ENCODE measurements at places on chromosomes 13 and 19. TPM values are rescaled to one million over a fixed set of nuclear protein-coding genes. Genes with fewer than 3 reads are reported as not detected.
A peak's percentile ranks its signal among the peaks of the same experiment; 100 is the strongest.

CGB5 gene
- polyA plus RNA-seq: 1.3 TPM

TUBB4A gene
- not detected for polyA plus RNA-seq

ZNF552 gene
- polyA plus RNA-seq: 3.2 TPM

MIER2 gene
- polyA plus RNA-seq: 28.6 TPM

RPS5 gene
- 561 TPM for polyA plus RNA-seq

- DNase-seq: no peak
Measured at GRCh38 chr19:51148580-51148979, 6.5 kb downstream of the SIGLEC7 start.

DNA sequence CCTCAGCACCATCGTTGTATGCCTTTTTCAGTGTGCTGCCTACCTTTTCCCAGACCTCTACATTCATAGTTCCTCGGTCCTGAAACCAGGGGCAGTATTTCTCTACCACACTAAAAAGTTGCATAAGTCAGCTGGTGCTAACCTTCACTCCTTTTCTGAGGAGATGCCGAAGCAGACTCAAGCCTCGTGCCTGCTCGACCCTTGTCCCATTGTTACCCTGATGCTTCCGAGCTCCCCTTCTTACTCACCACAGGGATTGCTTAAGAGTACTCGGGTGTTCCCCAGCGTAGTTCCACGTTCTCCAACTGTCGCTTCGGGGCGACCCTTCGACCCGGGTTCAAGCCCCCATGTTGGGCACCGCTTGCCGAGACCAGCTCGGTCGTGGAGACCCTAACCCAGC lies 19.0 kb upstream of the IL17D start:
- DNase-seq: peak; percentile 35

- DNase-seq: peak; percentile 73
Measured at GRCh38 chr13:110307767-110308655, 927 bp downstream of the COL4A2 start.

GRCh38 chr13:102045731-102046130 lies 356.1 kb downstream of the FGF14 start:
- no peak for DNase-seq

- DNase-seq: no peak
Measured at GRCh38 chr13:110652764-110653163, 37.4 kb downstream of the NAXD start.

- DNase-seq: no peak
Measured at GRCh38 chr19:23665651-23666410, 21.2 kb downstream of the ZNF675 start.

- no peak for DNase-seq
Measured at GRCh38 chr13:25966086-25966485, 85.7 kb downstream of the SHISA2 start.

DNA sequence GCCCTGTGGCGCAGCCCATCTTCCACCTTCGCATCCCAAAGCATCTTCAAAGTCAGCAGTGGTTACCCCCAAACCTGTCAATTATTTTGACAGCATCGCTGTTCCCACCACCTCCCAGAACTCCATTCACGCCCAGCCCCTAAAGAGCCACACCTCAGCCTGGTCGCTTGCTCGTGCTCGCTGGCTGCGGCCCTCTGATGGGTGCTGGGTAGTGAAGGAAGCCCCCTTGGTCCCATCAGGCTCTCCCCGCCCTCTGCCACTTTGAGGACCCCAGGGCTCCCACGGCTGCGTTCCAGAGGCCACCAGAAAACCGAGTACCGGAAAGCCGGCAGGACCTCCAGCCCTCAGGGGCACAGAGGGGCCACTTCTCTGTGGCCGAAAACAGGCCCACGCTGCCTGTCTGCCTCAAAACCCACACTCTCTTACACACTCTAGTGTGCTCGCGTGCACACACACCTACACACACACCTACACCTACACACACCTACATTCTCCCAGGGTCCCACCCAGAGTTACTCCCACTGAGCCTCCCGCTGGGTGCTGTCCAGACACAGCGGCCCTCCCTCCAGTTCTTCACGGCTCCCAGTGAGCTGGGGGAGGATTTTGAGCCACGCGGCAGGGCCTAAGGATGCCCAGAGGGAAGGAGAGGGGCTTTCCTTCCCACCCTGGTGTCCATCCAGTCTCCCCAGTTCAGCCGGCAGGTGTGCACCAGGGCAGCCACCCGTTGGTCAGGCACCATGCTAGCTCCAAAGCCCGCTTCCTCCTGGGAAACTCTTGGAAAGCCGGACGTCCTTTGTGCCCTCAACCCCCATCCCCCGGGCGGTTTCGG lies 1.9 kb downstream of the VSTM2B start:
- no peak for DNase-seq

DNA sequence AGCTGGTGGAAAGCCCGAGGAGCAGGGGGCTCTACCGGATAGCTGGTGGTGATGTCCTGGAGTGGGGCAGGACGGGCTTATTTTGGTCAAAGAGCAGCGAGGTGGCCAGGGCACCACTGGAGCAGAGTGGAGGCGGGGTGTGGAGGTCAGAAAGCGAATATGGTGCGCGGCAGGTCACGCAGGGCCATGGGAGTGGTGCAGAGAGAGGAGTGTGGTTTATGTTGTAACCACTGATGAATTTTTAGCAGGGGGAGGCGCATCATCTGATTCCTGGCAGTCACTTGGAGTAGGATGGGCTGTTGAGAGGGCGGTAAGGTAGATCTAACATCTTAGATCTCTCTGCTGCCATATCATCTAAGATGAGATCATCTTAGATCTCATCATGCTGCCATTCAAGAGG lies 1.4 kb upstream of the ZNF414 start:
- no peak for DNase-seq

GRCh38 chr19:16235811-16236652 lies 38.3 kb downstream of the AP1M1 start:
- DNase-seq: no peak

GRCh38 chr13:45833663-45834375 lies 17.7 kb downstream of the SIAH3 start:
- DNase-seq: peak; percentile 68

DNA sequence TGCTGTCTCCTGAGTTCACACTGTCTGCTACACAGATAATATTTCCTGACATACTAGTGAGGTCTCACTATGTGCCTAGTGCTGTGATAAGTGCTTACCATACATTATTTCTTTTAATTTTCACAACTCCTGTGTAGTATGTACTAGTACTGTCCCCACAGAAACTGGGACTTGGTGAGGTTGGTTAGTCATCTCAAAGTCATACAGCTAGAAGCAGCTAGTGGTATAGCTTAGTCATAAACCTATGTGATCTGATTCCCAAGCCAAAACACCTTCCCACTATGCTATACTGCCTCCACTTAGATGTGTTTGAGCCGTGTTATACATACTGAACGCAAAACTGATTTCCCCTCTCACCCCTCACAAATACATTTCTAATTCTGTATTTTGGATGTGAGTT lies 10.5 kb downstream of the MTMR6 start:
- DNase-seq: peak; percentile 62
